NCI-H1105 (cell line): ENCODE measurements at places on chromosomes 7 and 10.

DNA sequence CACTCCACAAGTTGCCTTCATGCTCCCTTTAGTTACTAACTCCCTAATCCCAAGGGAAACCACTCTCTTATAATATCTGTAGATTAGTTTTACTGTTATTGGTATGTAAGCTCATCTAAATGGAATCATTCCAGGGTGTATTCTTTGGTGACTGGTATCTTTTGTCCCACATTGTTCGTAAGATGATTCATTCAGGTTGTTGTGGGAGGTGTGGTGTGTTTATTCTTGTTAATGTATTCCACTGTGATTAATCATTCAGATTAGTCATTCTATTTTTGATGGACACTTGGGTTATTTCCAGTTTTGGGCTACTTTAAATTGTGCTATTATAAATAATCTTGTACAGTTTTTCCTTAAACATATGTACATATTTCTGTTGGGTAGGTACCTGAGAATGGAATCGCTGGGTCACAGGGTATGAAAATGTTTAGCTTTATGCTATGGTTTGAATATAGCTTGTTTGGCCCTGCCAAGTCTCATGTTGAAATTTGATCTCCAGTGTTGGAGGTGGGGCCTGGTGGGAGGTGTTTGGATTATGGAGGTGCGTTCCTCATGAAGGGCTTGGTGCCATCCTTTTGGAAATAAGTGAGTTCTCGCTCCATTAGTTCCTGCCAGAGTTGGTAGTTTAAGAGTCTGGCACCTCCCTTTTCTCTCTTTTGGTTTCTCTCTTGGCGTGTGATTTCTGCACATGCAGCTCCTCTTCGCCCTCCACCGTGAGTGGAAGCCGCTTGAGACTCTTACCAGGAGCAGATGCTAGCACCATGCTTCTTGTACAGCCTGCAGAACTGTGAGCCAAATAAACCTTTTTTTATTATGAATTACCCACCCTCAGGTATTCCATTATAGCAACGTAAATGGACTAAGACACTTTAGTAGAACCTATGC, 13.8 kb downstream of the BTRC start:
- no peak for DNase-seq

DNA sequence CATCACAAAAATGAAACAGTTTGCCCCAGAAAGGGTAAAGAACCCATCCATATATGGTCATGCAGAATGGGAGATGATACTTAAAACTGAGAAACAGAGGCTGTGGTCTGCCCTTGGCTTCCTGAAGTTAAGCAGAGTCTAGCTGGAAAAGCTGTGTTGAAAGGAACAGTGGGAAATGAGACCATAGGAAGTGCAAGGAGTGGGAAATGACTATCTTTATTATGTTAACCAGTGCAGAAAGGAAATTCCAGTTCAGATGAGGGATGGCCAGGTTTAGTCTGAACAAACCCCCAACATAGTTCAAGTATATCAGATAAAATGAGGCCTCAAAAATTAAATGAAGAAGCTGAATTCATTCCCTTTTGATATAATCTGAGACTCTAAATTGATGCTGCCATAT, 112.2 kb upstream of the TARP start:
- DNase-seq = no peak

DNA sequence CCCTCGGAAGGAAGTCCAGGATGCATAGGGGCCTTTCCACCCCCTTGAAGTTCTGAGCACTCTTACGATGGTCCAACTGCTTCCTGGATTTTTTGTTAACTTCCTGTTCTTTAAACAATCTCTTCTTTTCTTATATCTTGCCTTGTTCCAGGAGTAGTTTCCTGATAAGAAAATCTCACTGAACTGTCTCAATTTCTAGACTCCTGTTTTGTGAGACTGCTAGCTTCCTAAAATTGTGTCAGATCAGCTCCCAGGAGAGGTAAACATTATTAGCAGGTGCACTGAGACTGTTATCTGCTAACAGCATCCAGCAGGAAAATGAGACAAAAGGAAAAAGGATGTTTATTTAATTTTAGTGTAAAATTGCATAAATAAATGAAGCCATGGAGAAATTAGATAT, 106.2 kb upstream of the PITRM1 start:
- DNase-seq = no peak

DNA sequence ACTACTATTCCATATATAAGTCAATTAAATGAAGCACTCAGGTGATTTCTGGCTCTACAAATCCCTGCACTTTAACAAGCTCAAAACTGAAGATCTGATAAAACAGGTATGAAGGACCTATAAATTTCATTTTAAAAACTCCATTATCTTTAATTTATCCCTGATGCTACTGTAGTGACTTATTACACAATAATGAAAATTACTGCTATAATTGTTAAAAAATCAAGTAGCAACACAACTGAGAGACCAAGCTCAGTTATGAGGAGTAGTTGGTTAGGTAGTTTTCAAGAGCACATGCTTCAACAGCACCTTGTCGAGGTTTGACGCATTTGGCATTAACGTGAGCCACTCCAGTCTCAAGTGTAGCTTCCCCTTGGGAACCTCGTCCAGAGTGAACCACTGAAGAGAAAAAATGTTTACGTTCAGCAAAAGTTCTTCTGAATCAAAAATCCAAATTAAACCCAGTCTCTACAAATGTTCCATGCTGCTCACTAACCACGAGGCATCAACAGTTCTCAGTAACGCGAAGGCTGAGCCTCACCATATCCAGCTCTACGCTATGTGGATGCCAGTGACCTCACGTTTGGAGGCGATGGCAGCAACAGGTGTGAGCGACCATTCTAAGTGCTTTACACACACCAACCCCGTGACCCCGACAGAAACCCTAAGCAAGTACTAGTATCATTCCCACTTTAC, 55.3 kb upstream of the NCAPG2 start:
- DNase-seq = no peak

DNA sequence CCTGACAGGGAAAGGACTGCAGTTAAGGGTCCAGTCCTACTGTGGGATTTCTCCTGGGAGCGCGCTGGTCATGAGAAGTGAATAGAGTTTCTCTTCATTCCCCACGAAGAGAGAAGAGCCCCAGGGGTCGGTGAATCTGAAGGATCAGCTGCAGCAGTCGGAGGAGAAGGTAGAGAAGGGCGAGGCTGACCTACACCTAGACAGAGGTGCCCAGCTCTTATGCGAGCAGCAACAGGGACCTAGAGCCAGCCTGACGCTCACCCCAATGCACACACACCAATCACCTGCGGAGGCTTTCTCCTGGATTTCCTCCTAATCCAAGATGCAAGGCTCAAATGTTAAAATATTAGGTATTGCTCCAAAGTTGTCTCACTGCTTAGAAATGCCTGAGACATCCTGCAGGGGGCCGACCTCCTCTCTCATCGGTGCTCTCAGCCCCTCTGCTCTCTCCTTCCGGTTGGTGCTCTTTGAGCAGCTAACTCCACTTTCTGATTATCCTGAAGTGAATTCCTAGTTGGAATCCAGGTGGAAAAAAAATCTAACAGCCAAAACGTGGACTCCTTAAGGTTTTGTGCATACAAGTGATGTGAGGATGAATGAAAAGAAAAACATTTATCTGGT, 176.4 kb downstream of the AHR start:
- no peak for DNase-seq

GRCh38 chr7:116802746-116803152, 59.6 kb upstream of the CAPZA2 start:
- peak; percentile 50 for DNase-seq

DNA sequence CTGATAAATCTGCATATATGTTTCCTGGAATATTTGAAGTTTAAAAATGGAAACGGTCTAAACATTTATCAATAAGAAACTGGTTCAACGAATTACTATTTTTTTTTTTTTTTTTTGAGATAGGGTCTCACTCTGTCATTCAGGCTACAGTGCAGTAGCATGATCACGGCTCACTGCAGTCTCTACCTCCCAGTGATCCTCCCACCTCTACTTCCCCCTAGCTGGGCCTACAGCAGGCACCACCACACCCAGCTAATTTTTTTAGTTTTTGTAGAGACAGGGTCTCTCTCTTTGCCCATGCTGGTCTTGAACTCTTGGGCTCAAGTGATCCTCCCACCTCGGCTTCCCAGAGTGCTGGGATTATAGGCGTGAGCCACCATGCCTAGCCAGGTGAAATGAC, 68.3 kb downstream of the UBE2H start:
- DNase-seq = no peak

DNA sequence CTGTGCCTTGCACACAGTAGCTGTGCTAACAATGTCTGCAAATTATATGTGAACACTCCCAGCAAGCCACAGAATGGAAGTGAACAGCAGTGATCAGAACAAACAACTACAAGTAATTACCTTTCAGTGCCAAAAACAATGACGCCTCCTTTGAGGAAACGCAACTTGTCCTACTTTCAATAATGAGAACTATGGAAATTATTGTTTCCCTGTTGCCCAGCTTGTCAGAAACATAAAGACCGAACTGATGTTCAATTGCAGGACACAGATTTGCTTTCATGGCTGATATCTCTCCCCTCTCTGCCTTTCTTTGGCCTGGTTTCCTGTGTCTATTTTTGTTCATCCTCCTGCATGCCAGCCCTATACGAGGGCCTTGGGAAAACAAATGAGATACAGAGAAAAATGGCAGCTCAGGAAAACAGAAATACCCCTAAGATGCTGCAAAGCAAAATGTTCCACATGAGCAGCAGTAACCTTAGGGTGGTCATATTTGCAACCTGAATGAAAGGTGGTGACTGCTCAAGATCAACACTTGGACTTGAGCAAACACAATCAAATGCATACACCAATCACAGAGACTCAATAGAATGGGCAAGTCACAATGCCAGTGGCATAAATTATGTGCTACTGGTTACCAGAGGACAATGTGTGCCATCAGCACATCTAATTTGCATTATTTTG, 26.8 kb downstream of the COBL start:
- DNase-seq = no peak

GRCh38 chr7:91940171-91940570, 491 bp upstream of the AKAP9 start:
- DNase-seq = peak; percentile 43

- DNase-seq = no peak
Observed at GRCh38 chr7:134289423-134289822, 27.3 kb downstream of the SLC35B4 start.

DNA sequence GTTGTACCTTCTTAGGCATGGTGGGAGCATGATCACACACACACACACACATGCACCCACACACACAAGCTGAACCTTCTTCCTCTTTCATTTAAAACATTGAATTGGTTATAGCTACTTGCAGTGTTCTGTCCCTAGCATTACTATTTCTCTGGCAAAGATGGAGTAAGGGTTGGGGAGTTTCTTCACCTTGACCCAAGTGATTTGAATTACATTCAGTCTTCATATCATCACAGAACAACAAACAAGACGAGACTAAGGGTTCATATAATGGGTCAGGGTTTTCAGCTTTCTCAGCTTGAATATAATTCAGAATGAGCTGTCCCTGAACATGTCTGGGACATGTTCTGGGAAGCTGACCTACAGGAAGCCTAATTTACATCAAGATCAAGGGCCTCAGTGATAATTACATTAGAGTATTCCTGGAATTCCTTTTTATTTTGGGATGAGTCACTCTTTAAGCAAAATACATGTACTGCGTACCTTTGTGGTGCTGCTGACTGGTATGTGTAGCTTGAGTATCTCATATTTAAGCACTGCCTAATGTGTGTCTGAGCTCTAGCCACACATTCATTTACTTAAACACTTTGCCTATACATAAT, 213.5 kb upstream of the TMEM229A start:
- DNase-seq = no peak

- DNase-seq = no peak
Observed at GRCh38 chr10:22433875-22434274, 88.6 kb downstream of the SPAG6 start.
